ENCODE measurements at places on chromosomes 5 and 9. TPM values are rescaled to one million over a fixed set of nuclear protein-coding genes. Genes with fewer than 3 reads are reported as not detected.

The LCN12 gene
- total RNA-seq: not detected

The SLC6A7 gene
- not detected for total RNA-seq

The ENTPD8 gene
- total RNA-seq: 0.71 TPM

- DNase-seq: no peak
Measured at GRCh38 chr5:38420246-38420645, 136.2 kb downstream of the LIFR start.

- DNase-seq: no peak
Measured at GRCh38 chr9:3646226-3646625, 120.4 kb upstream of the RFX3 start.

GRCh38 chr9:133237035-133237731 lies 28.1 kb upstream of the OBP2B start:
- peak; percentile 52 for DNase-seq

GRCh38 chr5:151612689-151613427 lies 21.7 kb upstream of the FAT2 start:
- no peak for DNase-seq

Data from sigmoid colon (tissue), 7 donors.